ENCODE measurements at places on chromosomes 1 and 21. TPM values are rescaled to one million over a fixed set of nuclear protein-coding genes. Genes with fewer than 3 reads are reported as not detected.

GRCh38 chr1:23184212-23184934 lies 15.7 kb upstream of the LUZP1 start:
- H3K27me3 ChIP-seq, result no peaks in the 10 kb centered on the region
- peak overlapping the region; percentile 25 for H3K4me3 ChIP-seq
- H3K27ac ChIP-seq, result no peak overlapping the region

DNA sequence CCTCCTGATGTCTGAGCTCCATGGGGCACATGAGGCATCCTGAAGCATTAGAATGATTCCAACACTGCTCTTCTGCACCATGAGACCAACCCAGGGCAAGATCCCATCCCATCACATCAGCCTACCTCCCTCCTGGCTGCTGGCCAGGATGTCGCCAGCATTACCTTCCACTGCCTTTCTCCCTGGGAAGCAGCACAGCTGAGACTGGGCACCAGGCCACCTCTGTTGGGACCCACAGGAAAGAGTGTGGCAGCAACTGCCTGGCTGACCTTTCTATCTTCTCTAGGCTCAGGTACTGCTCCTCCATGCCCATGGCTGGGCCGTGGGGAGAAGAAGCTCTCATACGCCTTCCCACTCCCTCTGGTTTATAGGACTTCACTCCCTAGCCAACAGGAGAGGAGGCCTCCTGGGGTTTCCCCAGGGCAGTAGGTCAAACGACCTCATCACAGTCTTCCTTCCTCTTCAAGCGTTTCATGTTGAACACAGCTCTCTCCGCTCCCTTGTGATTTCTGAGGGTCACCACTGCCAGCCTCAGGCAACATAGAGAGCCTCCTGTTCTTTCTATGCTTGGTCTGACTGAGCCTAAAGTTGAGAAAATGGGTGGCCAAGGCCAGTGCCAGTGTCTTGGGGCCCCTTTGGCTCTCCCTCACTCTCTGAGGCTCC lies 11.1 kb upstream of the RASSF5 start:
- H3K4me1 ChIP-seq, result peaks cover 24% of the 10 kb centered on the region
- H3K27ac ChIP-seq, result peak overlapping the region; percentile 75
- no peak overlapping the region for H3K4me3 ChIP-seq
- H3K27me3 ChIP-seq, result no peaks in the 10 kb centered on the region
- DNase-seq, result peak; percentile 100
- no peaks in the 10 kb centered on the region for H3K36me3 ChIP-seq

DNA sequence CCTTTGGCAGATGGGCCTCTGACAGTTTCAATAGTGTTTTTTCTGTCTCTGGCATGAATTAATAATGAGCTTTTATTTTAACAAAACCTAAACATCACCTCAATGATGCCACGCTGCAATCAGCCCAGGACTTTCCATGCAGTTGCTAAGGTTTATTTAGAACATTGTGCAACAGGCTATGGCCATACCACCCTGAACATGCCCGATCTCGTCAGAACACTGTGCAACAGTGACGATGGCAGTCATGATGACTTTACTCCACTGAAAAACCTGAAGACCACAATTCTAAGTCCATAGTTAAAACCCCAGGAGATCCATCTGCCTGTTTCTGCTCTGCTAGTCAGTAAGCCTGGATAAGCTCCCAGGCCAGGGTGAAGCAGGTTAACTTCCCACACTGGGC lies 310.0 kb downstream of the PBX1 start:
- H3K4me3 ChIP-seq, result no peak overlapping the region
- no peaks in the 10 kb centered on the region for H3K4me1 ChIP-seq
- no peaks in the 10 kb centered on the region for H3K27me3 ChIP-seq
- no peak for DNase-seq
- H3K36me3 ChIP-seq, result no peaks in the 10 kb centered on the region

The DCDC2B gene
- 0.11 TPM for polyA plus RNA-seq

DNA sequence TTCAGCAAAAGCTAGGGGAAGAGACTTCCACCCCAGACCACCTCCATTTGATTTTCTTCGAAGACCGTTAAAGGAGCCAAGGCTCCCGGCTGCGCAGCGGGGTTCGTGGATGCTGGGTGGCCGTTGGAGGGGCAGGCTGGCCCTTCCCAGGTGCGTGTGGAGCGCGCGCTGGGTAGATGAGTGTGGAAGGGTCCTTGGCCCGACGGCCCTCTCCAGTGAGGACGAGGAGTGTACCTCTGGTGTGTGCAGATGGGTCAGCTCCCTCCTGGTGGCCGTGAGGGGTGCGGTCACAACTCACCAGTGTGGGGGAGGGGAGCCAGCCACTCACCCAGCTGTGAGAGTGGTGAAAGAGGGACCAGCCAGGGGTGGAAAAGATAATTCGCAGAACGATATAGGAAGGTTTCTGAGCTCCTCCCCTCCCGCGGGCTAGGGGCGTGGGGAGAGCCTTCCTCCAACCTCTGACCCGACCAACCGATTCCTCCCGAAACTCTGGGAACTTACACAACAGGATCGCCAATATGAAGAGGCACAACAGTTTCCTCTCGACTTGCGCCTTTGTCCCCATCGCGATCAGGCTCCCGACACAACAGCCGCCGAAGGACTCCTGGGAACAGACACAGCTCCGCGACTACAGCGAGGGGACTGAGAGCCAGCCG lies at the start of gene F11R:
Gene F11R, minus strand, starts transcription at position 644 of the 656 bp plus-strand sequence. Its CDS starts 79 bp downstream, at position 565.
- H3K4me1 ChIP-seq, result peaks cover 26% of the 10 kb centered on the region
- H3K27ac ChIP-seq, result peak within 1 kb of the TSS; percentile 93
- no peaks in the 10 kb centered on the region for H3K27me3 ChIP-seq
- H3K4me3 ChIP-seq, result peak within 1 kb of the TSS; percentile 88

- H3K4me1 ChIP-seq, result no peaks in the 10 kb centered on the region
- no peaks in the 10 kb centered on the region for H3K36me3 ChIP-seq
- H3K27ac ChIP-seq, result no peak overlapping the region
- H3K4me3 ChIP-seq, result no peak overlapping the region
- no peaks in the 10 kb centered on the region for H3K27me3 ChIP-seq
Measured at GRCh38 chr1:55547405-55547804, 332.2 kb upstream of the USP24 start.

GRCh38 chr1:221182791-221183533 lies 303.7 kb downstream of the HLX start:
- DNase-seq, result no peak
- H3K4me3 ChIP-seq, result no peak overlapping the region
- no peaks in the 10 kb centered on the region for H3K27me3 ChIP-seq
- H3K27ac ChIP-seq, result no peak overlapping the region
- no peaks in the 10 kb centered on the region for H3K36me3 ChIP-seq
- H3K4me1 ChIP-seq, result peaks cover 14% of the 10 kb centered on the region

GRCh38 chr1:96370757-96371156 lies 350.8 kb upstream of the PTBP2 start:
- no peaks in the 10 kb centered on the region for H3K4me1 ChIP-seq
- DNase-seq, result no peak
- no peaks in the 10 kb centered on the region for H3K36me3 ChIP-seq
- H3K4me3 ChIP-seq, result no peak overlapping the region

GRCh38 chr21:41121785-41122415 lies 46.1 kb upstream of the BACE2 start:
- H3K27ac ChIP-seq, result no peak overlapping the region
- no peaks in the 10 kb centered on the region for H3K36me3 ChIP-seq
- H3K4me3 ChIP-seq, result no peak overlapping the region

The SOX13 gene
- 16.9 TPM for polyA plus RNA-seq

The SERPINC1 gene
- polyA plus RNA-seq, result not detected

DNA sequence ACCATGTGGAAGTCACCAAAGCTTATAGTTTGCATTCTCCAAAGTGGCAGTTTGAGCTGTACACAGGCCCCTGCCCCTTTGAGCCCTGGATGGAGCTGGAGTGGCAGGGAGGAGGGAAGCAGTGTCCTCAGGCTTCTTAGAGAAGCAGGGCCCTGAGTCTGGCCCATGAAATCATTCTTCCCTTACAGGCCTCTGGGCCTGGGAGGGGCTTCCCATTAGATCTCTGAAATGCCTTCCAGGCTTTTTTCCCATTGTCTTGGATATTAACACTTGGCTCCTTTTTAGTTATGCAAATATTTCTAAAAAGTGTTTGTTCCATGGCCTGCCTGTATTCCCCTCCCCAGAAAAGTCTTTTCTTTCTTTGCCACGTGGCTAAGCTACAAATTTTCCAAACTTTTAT lies 10.0 kb upstream of the TRIM67 start:
- H3K36me3 ChIP-seq, result no peaks in the 10 kb centered on the region
- H3K27me3 ChIP-seq, result no peaks in the 10 kb centered on the region
- H3K4me3 ChIP-seq, result no peak overlapping the region
- H3K4me1 ChIP-seq, result no peaks in the 10 kb centered on the region
- no peak overlapping the region for H3K27ac ChIP-seq
- no peak for DNase-seq

GRCh38 chr21:30831194-30831765 lies 1.7 kb upstream of the KRTAP7-1 start:
- no peaks in the 10 kb centered on the region for H3K4me1 ChIP-seq
- H3K27me3 ChIP-seq, result no peaks in the 10 kb centered on the region
- no peak overlapping the region for H3K27ac ChIP-seq
- no peak for DNase-seq
- H3K4me3 ChIP-seq, result no peak overlapping the region

The PLK3 gene
- 35.3 TPM for polyA plus RNA-seq

GRCh38 chr1:76374086-76374485 lies 299.5 kb downstream of the ST6GALNAC3 start:
- no peak for DNase-seq
- H3K27ac ChIP-seq, result no peak overlapping the region
- H3K36me3 ChIP-seq, result no peaks in the 10 kb centered on the region

DNA sequence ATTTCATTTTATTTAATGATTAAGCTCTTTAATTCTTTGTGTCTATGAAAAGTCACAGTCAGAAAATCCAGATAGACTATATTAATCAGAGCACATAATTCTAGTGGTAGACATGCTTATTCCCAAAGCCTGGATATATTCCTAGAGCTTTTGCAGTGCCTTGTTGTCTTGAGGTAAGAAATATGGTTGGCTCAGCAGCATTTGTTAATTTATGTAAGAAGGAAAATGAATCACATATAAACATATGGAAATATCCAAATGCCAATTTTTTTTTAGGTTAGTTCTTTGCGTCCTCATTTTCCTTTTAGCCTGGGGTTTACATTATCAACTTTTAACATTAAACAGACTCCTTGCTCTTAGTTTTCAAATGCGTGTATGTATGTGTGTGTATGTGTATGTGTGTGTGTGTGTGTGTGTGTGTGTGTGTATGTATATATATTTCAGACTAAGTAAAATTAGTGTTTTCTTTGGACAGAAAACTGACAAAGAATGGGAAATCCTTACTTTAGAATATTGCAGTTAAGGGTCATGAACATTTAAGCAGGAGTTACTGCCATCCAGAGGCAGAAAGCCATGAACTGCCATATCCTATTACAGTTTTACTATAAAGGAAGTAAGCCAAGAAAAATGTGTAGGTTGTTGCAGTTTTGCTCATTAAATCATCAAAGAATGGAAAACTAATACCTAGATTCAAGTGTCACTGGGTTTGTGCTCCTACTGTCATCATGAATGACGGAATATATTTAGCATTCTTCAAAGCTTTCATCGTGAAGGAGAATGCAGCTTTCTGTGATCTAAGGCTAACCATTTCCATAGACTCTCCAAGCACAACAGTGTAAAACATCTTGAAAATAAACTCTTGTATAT lies 477.1 kb upstream of the NR5A2 start:
- no peak overlapping the region for H3K27ac ChIP-seq
- DNase-seq, result no peak
- H3K27me3 ChIP-seq, result no peaks in the 10 kb centered on the region
- H3K36me3 ChIP-seq, result no peaks in the 10 kb centered on the region

The NCF2 gene
- polyA plus RNA-seq, result 5.0 TPM

DNA sequence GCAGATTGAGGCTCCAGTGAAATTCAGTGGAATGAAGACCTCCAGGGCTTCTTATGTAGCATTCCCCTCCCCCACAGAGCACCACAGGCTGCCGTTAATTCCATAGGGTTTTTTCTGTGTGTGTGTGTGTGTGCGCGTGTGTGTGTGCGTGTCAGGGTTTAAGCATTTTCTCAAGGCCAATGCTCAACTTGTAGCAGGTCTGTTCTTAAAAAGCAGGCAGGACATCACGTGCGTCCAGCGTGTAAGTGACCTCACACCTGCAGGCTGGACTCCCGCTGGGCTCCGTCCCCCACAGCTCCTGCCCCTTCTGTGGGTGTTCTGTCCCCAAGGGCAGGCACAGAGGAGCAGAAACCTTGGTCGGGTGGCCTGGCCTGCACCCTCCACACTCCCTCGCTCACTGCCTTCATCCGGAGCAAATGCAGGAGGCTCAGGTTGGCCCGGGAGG lies 5.3 kb downstream of the PRDM16 start:
- H3K27ac ChIP-seq, result peak overlapping the region; percentile 87
- no peak for DNase-seq
- H3K4me3 ChIP-seq, result peak overlapping the region; percentile 85
- H3K36me3 ChIP-seq, result no peaks in the 10 kb centered on the region

The HSPG2 gene
- 123 TPM for polyA plus RNA-seq

DNA sequence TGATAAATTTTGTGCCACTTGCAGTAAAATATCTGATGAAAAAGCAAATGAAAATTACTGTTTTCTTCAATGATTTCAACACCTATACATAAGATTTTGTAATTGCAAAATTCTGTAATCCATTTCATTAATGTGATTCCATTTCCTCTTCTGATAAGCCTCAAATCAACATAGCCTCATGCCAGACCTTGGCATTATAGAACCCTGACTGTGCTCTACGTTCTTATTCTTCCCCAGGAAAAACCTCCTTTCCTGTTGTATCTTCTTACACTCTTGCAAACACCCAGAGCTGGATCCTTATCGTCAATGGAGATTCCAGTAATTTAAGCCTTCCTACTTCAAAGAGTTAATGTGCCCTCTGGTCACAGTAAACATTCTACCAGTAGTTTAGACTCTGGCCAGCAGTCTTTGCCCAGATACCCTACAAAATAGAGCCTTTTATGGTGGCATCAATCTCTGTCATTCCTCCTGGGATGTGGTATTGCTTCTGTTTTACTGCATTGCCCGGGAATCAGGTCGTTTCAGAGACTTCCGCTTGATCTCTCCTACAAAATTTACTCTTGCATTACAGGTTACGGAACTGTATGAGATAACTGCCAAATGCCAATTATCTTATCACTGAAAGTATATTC lies 48.5 kb upstream of the CHRM3 start:
- no peaks in the 10 kb centered on the region for H3K27me3 ChIP-seq
- no peaks in the 10 kb centered on the region for H3K4me1 ChIP-seq
- H3K36me3 ChIP-seq, result no peaks in the 10 kb centered on the region
- DNase-seq, result no peak
- H3K27ac ChIP-seq, result no peak overlapping the region

- DNase-seq, result no peak
- H3K4me1 ChIP-seq, result peaks cover 17% of the 10 kb centered on the region
- no peaks in the 10 kb centered on the region for H3K27me3 ChIP-seq
- no peaks in the 10 kb centered on the region for H3K36me3 ChIP-seq
- no peak overlapping the region for H3K4me3 ChIP-seq
Measured at GRCh38 chr1:208146650-208147049, 97.5 kb downstream of the PLXNA2 start.
